ENCODE measurements at places on chromosomes 3 and 15. TPM values are rescaled to one million over a fixed set of nuclear protein-coding genes. Genes with fewer than 3 reads are reported as not detected.

Gene DNASE1L3
- not detected for total RNA-seq

Gene C3orf85
- not detected for total RNA-seq

- H3K27ac ChIP-seq: no peak overlapping the region
- no peaks in the 10 kb centered on the region for H3K27me3 ChIP-seq
- H3K4me3 ChIP-seq: no peak overlapping the region
- H3K4me1 ChIP-seq: peaks cover 17% of the 10 kb centered on the region
- no peaks in the 10 kb centered on the region for H3K36me3 ChIP-seq
These were observed 84.8 kb upstream of the LIMD1 start for GRCh38 chr3:45509768-45510129.

- H3K27ac ChIP-seq: no peak overlapping the region
- DNase-seq: no peak
- H3K36me3 ChIP-seq: no peaks in the 10 kb centered on the region
- H3K4me1 ChIP-seq: no peaks in the 10 kb centered on the region
- no peaks in the 10 kb centered on the region for H3K27me3 ChIP-seq
- no peak overlapping the region for H3K4me3 ChIP-seq
These were observed 114.2 kb downstream of the NEDD4 start for GRCh38 chr15:55879181-55879580.

DNA sequence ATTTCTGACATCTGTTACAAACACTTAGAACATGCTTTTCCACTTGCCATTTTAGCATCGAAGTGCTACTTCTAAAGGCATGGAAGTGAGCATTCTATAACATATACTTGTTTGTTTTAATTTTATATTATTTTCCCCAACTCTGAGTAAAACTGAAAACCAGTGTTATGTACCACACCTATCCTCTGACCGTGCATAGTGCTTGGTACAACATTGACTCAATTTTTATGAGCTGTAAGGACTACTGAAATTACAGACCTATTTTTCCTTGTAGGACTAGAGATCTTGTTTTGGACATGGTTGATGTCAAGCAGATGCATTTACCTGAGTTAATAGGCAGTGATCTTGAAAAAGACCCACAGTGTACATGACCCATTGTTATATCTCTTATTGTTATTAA is 51.5 kb upstream of the CCNB2 start:
- DNase-seq: no peak
- H3K36me3 ChIP-seq: peaks cover 7% of the 10 kb centered on the region
- no peaks in the 10 kb centered on the region for H3K27me3 ChIP-seq
- H3K4me1 ChIP-seq: no peaks in the 10 kb centered on the region

Data from neural crest cell (in vitro differentiated cells).